ENCODE measurements at places on chromosomes 6 and 20.

DNA sequence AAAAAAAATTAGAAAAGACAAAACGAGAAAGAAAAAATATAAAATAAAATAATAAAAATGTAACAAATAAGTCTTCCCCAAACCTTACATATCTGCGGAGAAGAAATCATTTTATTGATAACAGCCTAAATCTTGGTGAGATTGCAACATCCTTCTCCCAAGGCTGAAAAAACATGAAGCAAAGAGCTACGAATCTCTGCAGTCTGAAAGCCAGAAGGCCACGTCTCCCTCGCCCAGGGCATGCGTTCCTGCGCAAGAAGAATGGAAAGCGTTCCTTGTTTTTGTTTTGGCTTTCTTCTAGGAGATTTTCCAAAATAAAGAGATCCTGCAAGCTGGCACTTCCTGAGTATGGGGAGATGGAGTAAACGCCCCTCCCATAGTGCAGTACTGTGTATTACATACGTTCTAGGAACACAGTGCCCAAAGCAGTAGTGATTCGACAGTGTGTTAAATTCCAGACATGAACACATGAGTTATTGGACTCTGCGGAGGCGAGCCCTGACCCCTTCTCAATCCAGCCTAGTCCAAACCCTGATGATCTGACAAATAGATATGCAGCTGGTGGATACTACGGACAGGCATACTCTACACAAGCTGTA, 126.7 kb upstream of the RREB1 start:
- DNase-seq, result no peak

DNA sequence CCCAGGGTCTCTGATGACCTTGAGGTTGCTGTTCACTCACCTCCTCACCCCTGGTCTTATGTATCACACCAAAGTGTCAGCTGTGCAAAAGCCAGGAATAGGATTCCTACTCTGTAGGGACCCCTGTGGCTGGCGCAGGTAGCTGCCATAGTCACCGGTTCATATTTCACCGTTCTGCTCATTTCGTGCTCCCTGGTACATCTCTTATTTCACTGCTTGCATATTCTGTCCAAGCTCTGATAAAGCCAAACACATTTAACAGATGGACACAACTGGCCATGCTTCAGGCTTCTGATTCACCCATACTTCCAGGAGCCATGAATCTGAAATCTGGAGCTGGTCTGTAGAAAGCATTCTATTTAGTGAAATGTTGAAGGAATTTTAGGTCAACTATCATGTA, 20.5 kb downstream of the SLC22A3 start:
- DNase-seq, result no peak

DNA sequence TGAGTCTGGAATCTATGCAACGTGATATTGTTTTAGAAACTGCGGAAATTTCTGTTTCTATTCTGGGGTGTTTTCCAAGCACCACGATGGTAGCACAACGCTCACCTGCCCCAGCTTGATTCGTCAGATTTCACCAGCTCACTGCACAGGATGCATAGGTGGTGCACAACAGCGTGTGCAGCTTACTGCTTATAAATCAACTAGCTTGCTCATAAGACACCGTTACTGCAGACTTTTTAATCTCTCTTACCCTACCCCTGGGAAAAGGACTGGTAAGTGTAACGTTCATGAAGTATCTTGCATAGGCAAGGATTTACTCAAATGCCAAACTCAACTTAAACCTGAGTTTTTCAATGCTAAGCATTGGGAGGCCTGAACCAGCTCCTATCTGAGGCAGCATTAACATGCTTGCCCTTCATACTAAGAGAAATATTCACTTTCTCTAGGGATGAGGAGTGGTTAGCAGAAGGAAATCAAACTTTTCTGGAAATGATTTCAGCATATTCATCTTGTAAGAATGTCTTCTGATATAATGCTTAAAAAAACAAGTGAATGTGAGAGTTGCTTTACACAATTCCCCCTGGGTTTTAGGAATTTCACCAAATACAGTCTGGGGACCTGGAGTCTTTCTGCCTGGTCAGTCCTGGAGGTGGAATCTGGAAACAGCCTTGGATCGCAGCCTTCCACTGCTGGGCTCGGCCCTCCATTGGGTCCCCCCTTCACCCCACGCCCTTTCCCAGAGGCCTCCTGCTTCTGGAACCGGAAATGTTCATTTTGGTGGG, 100.6 kb downstream of the DACT2 start:
- DNase-seq, result no peak

GRCh38 chr6:100614386-100614785, 149.7 kb upstream of the SIM1 start:
- no peak for DNase-seq

GRCh38 chr6:82246802-82247504, 591 bp downstream of the IBTK start:
- DNase-seq, result no peak

GRCh38 chr6:24581084-24581669, 64.8 kb downstream of the KIAA0319 start:
- peak; percentile 84 for DNase-seq

- DNase-seq, result no peak
Measured at GRCh38 chr6:129981598-129981997, 36.8 kb upstream of the L3MBTL3 start.

Measured in activated CD8-positive, alpha-beta memory T cell treated with anti-CD3 and anti-CD28 coated beads, Interleukin-2, amount 50 U/mL, for 48 hours (primary cell).